ENCODE measurements at places on chromosomes 1 and 21.

GRCh38 chr1:53721088-53721487 is 17.9 kb downstream of the GLIS1 start:
- no peak for DNase-seq

DNA sequence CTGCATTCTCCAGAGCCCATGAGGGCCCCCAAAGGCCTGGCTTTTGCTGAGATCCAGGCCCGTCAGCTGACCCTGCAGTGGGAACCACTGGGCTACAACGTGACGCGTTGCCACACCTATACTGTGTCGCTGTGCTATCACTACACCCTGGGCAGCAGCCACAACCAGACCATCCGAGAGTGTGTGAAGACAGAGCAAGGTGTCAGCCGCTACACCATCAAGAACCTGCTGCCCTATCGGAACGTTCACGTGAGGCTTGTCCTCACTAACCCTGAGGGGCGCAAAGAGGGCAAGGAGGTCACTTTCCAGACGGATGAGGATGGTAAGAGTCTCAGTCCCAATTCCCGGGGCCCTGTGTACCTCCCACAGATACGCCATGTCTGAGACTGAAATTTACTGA is 39.1 kb downstream of the PTPRU start:
- DNase-seq, result no peak

DNA sequence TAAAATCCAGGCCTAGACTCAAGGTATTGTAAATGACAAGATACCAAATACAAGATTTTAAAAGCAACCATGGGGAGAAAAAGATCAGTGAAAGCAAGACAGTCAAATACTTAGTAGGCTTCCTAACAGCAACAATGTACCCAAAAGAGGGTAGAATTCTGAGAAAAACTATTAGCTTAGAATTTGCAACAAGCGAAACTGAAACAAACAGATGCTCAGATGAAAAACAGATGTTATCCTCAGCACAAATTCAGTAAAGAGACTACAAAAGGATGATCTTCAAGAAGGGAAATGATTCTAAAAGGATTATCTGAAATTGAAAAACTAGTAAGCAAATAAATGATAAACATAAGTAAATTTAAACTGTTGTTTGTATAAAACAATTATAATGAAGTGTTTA is 40.0 kb downstream of the PDC start:
- DNase-seq, result no peak

DNA sequence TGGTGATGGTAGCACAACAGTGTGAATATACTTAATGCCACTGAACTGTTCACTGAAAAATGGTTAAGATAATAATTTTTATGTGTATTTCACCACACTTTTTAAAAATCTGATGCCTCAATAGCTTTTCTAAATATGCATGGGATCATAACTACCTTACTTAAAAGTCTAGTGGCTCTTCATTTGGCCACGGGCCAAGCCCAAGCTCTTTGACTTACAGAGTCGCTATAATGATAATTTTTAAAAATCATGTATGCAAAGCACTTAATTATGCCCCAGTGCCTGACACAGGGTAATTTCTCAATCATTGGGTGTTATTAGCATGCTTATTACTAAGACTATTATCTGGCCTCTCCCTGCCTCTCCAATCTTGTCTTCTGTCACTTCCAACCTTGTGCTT is 7.6 kb upstream of the CNN3 start:
- DNase-seq, result no peak

GRCh38 chr1:156760092-156760795 is 7.1 kb upstream of the PRCC start:
- DNase-seq, result no peak

GRCh38 chr1:217089361-217090014 is 366.3 kb upstream of the ESRRG start:
- no peak for DNase-seq

DNA sequence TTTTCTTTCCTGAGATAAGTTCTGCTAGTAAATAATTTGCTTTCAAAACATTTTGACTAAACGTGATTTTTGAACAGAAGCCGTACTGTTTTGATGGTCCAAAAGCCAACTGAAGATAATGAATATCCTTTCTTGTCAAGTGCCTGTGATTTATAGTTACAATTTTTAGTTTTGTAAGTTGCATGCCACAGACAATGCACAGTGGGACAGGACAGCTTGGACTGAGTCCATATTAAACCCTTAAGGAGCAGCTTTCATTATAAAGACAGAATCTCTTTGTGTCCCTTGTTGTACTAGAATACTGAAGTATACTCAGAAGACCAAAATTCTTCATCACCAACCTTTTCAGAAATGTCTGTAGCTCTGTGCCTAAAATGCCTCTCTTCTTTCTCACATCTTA is 92.2 kb downstream of the LTN1 start:
- no peak for DNase-seq

DNA sequence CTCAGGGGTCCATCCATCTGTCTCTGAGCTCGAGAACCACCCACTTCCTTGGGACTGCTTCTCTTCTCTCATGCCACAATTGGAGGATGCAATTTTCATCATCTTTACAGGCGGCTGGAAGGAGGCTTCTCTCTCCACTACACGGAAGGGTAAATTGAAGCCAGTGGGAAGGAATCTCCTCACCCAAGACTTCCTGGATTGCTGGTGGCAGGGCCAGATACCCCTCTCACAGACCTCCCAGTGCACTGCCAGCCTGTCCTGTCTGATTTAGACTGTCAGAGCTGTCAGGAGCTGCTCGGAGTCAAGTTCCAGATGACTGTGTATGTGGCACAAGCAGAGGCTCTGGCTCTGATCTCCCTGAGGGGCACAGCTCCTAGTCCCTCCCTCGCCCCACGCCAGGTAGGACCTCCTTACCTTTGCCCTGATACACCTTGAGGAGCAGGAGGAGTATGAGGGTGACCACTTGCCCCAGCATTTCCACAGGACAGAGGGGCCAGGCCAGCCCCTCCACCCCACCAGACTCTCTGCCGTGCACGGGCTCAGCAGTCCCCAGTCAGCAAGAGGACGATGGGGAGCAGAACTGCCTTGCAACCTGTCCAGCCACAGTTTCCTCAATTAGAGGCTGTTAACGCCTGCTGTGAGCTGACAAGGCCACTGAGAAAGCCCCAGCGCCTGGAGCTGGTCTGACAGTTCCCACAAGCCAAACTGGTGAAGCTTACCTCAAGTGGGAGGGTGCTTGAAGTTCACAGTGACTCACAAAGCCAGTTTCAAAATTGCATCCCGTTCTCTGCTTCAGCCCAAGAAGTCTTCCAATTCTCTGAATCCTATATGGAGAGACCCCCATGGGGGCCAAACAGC is at the start of gene CD244:
Gene CD244 (minus strand): TSS at position 685 of the 858 bp plus-strand sequence. CDS start 210 bp downstream, at position 475.
- DNase-seq, result peak; percentile 10

GRCh38 chr1:66605419-66605997 is 71.6 kb downstream of the SGIP1 start:
- DNase-seq, result no peak

- no peak for DNase-seq
Measured at GRCh38 chr1:86956221-86956620, 41.8 kb downstream of the HS2ST1 start.
